ENCODE measurements at places on chromosomes 13 and 19.

DNA sequence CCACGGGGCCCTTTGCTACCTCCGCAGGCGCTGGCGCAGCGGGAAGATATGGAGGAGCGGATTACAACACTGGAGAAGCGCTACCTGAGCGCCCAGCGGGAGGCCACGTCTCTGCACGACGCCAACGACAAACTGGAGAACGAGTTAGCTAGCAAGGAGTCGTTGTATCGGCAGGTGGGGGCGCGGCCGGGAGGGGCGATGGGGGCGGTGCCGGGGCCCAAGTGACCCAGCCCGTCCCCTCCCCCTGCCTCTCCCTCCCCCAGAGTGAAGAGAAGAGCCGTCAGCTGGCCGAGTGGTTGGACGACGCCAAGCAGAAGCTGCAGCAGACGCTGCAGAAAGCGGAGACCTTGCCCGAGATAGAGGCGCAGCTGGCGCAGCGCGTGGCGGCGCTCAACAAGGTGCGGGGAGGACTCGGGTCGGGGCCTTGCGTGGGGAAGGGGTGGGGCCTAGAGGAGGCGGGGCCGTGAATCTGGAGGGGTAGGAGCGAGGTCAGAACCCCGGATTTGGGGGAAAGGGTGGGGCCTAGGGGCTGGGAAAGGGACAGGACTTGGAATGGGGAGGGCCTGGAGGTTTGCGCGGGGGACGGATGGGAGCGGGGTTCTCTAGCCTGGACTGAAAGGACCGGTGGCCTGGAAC is 13.7 kb downstream of the PPFIA3 start:
- DNase-seq = no peak

DNA sequence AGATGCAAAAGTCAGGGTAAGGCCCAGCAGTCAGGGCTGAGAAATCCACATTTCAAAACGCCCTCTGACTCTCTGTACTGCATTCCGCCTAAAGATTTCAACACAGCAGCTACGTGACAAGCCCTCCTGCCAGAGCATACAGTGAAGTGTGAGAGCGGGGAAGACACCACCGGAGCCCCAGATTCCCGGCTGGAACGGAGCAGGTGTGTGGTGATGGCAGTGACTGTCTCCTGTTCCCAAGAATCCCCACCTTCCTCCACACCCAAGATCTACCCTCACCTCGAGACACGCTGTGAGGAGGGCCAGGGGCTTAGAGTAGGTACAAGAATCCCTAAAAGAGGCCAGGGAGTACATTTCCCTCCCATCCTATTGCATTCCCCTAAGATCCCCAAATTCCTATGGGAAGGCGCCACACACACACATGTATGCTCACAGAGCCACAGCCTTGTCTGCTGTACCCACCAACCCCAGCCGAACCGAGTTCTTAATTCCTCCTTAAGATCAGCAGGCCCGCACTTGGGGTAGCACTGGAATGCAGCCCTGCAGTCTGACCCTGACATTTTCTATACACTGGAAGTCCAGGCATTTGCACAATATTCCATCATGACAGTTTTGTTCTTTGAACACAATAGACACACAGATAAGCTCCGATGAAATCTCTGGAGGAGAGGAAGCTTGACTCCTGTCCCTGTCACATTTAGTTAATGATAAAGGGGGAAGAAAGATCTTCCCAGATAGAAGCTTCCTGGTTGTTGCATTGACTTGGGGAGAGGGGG is 102.9 kb downstream of the FOXO1 start:
- DNase-seq = no peak

DNA sequence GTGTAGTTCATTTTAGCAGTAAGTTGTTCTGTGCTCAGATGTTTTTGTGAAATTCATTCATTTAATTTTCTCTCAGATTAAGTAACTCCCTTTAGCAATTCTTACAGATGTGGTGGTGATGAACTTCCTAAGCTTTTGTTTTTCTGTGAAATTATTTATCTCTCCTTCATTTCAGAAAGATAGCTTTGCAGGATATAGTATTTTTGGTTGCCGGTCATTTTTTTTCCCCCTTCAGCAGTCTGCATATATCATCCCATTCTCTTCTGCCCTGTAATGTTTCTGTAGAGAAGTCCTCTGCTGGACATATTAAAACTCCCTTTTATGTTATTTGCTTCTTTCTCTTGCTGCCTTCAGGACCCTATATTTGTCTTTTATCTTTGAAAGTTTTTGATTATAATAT is 470.2 kb downstream of the PCDH9 start:
- no peak for DNase-seq

DNA sequence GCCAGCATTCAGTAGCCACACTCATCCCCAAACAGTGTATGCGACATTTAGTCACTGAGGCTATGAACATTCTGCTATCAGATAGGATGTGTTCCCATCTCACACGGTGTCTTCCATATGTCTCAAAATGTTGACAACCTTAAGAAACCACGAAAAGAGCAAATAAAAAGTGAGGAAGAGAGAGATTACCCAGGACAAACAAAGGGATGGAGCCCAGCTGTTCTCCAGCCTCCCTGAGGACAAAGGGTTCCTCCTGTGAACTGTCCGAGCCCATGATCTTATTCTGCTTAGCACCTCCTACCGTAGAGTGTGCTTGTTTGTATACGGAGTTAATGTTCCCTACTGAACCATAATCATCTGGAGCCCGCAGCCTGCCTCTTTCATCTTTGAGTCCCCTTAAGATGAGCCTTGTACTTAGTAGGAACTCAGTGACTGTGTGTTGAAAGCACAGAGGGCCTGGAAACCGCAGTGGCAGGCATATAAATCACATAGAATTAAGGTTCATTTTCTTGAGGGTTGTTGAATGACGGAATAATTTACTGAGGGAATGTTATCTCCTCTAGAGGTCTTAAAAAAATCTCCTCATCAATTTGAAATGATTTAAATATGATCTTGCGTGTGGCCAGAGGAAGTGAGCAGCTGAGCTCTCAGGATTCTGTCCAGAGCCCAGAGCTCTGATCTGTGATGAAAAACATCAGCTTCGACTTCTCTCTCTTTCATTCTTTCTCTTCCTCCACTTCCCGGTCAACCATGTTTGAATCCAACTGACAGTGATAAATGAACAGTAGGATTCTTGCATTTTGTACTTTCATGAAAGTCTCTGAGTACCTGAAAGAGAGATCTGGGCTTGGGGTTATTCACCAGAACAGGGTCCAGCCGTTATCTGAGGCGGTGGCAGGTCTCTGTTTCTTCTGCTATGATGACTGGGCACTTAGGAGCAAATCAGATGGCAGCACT is 200.5 kb downstream of the KLF5 start:
- no peak for DNase-seq

GRCh38 chr13:38429916-38430315 is 80.3 kb downstream of the UFM1 start:
- DNase-seq = no peak

GRCh38 chr19:49502866-49503581 is 6.8 kb downstream of the RPS11 start:
- no peak for DNase-seq

DNA sequence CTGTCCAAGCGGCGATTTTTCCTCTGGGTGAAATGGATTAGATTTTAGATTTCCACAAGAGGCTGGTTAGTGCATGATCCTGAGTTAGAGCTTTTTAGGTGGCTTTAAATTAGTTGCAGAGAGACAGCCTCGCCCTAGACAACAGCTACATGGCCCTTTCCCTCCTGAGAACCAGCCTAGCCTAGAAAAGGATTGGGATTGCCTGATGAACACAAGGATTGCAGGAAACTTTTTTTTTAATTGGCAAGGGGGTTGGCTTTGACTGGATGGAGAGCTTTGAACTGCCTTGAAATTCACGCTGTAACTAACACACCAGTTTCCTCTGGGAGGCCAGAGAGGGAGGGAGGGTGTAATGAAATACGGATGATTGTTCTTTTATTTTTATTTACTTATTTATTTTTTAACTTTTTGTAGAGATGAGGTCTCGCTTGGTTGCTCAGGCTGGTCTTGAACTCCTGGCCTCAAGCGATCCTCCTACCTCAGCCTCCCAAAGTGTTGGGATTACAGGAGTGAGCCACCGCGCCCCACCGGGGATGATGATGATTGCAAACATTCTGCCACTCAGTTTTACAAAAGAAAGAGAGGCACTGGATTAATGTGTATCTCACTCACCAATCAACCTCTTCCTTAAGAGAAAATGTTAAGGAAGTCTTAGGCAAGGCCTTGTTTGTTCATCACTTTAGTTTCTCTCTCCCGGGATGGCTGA is 1.9 kb downstream of the LDLR start:
- no peak for DNase-seq
